Fibroblast of skin of right biceps (primary cell): ENCODE measurements at places on chromosomes 1 and 21.

GRCh38 chr1:230212405-230212936 lies 145.4 kb downstream of the GALNT2 start:
- DNase-seq: no peak

DNA sequence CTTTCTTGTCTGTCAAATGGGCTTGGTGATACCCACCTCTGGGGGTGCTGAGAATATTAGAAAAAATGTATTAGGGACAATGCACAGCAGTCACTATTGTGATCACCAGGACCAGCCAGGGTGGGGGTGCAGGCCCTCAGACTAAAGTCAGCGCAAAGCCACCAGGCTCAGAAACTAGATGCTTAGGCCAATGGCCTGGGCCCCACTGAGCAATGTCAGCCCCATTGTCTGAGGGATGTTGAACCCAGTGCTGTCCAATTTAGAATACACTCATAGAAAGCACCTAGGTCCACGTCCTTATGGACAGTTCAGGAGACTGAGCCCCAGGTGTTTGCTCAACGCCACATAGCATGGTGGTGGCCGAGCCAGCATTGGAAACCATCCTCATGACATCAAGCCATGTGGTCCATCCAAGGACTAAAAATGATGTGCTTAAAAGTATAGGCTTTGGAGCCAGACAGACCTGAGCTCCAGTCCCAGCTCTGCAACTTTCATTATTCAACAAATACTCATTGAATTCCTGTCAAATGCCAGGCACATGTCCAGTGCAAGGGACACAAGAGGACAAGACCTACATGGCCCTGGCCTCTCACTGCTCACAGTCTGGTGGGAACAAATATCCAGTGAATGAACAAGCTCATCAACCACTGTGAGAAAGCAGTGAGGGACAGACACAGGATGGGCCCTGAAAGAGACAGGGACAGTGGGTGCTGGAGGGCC lies 273.8 kb downstream of the MATN1 start:
- DNase-seq: no peak

DNA sequence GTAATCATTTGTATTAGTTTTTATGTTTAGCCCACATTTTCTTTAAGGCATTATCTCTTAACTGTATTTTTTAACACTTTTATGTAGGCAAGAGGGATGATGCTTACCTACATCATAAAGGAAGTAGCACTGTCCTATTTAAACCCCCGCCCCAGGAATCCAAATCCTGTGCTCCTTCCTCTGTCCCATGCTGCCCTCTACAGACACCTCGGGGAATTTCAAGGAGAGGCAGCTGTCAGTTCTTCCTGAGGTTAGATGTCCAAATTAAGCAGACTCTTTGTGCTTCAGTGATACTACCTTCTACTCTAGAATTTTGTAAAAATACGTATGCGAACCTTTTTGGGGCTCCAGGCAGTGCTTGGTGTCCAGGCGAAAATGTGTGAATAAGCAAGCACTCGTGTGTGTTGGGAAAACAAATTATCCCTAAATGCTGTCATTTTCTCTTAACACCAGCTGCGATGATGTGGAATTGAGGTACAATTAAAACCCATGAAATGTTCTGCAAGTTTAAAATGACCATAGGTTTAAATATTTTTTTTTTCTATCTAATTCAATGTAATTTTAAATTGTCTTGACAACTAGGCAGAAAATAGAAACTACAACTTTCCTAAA lies 19.2 kb downstream of the CRCT1 start:
- no peak for DNase-seq

DNA sequence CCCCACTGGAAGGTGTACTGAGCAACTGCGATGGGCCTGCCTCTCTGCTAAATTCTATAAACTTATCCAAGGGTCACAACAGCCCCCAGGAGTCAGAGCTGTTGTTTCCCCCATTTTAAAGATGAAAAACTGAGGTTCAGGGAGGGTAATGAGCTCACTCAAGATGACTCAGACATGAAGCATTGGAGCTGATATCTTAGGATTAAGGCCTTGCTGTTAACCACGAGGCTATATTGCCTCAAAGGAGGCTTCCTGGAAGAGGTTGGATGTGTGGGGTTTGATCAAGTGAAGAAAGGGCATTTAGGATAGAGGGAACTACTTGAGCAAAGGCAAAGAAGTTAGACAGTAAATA lies 6.7 kb downstream of the LDLRAP1 start:
- DNase-seq: peak; percentile 58

DNA sequence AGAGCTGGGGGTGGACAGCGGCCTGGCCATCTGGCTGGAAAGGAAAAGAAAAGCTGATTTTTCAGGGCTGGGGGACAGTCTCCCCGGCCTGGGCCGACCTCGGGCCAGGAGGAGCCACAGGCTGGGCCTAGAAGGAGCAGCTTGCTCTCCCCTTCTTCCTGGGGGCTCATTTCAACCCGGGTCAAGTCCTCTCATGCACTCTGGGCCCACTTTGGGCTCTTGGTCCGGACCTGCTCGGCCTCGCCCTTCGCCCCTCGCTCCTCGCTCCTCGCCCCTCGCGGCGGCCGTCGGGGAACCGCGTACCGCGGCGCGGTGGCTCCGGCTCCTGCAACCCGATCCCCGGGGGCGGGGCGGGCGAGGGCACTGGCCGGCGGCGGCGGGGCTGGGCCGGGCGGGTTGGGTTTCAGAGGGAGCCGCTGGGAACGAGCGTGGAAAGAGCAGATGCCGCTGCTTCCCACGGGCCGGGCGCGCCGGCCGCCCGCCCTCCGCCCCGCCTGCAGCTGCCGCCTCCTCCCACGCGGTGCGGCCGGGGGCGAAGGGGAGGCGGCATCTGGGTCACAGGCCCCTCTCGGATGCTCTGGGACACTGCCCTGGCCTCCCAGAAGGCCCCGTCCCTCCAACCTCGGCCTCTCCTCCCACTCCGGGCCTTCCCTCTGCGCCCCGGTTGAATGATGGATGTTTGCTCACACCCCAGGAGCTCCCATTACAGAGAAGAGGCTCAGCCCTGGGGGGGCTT lies 6.6 kb downstream of the HEYL start:
- peak; percentile 28 for DNase-seq

DNA sequence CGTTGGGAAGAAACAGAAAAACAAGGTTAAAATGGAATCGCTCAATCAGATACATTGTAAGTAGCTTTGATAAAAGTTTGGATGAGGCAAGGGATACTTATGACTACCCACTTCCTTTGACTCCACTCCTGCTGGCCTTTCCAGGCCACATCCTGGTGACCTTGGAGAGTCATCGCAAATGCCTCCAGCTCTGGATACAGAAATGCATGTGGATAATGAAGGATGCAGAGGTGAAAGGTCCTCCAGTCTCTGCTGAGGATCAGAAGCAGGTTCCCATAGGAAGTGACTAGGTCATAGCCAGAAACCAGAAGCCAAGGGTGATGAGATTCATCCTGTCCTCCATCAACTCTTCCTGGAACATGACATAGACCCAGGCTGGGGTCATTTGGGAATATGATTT lies 6.2 kb upstream of the CAMK1G start:
- DNase-seq: no peak

DNA sequence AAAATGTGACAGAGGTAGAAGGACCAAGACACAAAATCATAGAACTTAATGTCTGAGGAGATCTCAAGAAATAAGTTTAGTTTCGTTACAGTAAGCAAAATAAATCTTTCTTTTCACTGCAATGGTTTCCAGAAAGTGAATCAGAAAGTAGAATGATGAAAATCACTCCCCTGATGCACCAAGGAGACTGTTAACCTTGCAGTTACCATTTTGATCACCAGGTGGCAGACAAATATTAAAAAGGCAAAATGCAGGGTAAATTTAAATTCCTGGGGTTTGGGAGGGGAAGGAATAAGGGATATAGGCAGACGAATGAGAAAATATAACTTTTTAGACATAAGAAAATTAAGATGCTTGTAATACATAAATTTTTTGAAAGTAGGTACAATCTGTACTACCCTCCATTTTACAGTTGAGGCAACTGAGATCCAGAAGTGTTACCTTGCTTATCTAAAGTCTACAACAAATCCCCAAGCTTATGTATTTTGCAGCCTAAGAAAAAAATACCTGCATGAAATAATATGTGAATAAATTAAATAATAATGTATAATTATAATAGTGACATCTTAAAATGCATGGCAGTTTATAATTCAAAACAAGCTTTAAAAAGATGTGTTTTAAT lies 253.2 kb downstream of the CRB1 start:
- DNase-seq: peak; percentile 55

- DNase-seq: peak; percentile 85
Observed at GRCh38 chr1:8818325-8818775, 910 bp upstream of the RERE start.

DNA sequence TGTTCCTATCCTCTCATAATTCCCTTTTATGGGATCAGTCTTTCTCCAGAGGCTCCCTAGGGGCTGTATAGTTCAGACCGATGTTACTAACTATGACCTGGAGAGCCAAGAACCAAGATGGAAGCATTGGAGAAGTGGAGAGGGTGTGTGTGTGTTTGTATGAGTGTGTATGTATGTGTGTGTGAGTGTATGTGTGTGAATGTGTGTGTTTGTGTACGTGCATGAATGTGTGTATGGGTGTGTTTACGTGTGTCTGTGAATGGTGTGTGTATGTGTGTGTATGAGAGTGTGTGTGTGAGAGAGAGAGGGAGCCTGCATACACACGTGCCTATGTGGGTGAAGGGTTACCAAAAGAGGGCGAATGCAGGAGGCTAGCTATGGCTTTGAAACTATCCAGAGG lies 4.9 kb downstream of the MYBPHL start:
- DNase-seq: no peak

- no peak for DNase-seq
Observed at GRCh38 chr1:25131794-25132193, 100.5 kb downstream of the SYF2 start.

- no peak for DNase-seq
Observed at GRCh38 chr1:13674377-13674776, 25.6 kb upstream of the PRDM2 start.

DNA sequence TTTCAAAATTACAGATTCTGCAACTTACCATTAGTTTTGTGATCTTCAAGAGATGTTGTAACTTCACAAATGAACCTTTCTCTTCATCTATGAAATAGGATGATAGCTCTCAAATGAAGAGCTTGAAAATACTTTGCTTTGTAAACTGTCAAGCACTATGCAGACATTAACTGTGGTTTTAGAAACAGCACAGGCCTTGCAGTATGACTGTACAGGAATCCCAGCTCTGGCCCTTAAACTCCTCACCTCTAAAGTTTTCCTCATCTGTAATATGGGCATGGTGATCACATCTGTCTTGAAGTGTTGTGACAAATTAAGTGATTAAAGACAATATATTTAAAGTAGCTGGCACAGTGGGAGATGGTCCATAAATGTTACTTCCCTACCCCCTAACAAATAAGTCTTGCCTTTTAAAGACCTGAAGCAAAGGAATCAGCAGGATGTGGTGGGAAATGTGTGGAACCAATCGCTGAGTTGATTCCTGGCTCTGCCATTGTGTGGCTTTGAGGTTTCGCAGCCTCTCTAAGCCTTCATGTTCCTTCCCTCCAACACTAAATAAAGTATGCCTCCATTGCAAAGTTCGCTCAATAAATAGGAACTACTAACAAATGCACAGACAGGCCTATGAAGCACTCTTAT lies 5.5 kb upstream of the PTP4A2 start:
- no peak for DNase-seq

DNA sequence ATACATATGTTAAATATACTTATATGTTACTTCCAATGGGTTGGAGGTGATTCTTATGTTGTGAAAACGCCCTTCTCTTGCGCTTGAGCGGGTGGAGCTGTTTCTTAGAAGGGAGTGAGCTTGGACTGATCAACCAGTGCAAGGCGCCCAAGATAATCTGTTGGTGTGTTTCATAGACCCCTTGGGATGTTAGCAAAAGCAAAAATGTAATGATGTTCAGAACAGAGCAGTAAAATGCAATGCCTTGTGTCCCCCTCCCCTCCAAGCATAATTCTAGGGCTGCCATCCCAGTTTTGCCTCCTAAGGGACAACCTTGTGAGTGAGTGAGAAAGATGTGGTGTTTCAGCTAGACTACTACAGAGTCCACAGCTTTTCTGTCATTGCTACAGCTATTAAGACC lies 6.2 kb upstream of the CD34 start:
- no peak for DNase-seq

DNA sequence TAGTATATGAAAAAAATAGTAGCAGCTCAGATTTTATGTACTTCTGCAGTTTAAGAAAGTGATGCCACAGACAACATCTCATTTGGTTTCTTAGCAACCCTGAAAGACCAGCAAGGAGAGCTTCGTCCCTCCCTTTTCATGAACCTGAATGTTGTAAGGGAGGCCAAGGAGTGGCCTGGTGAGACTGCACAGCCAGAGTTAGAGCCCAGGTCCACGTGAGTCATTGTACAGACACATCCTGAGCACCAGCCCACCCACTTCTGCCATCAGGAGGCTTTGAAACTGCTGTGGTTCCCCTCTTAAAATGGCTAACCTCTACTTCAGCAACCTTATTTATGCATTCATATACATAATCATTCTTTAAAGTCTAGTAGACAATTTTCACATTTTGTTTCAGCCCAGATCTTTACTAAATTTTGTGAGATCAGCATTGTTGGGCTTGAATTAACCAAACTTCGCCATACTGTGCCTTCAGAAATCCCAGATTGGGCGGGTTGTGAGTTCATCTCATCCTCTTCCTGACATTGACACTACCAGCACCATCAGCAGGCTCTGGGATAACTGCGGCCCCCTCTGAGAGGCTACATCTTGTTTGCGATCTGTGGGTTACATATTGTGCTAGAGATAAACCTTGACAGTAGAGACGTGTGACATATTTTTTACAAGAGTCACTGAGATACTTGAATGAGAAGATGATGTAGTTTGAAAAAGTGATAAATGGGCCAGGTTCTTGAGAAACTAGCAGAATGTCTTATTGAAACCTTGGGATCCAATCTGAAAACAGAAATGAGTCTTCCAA lies 106.7 kb downstream of the CAMTA1 start:
- DNase-seq: no peak

DNA sequence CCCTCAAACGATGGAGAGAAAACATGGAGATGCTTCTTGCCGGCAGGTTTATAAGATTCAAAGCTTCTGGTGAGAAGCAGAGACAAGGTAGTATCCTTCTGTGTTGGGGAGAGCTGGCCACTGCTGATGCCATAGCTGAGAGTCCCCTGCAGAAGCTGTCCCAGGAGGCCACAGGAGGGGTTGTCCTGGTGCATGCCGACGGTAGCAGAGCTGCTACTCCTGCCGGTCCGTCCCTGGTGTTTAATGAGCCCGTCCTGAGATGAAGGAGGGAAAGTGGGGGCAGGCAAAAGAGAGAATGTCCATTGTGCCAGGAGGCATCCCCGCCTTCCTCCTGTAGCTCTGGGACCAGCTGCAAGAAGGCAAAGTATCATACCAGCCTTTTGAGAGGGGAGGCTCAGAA lies 10.4 kb upstream of the C2CD2 start:
- DNase-seq: no peak

- DNase-seq: no peak
Observed at GRCh38 chr1:47679826-47680225, 242.0 kb downstream of the FOXD2 start.

DNA sequence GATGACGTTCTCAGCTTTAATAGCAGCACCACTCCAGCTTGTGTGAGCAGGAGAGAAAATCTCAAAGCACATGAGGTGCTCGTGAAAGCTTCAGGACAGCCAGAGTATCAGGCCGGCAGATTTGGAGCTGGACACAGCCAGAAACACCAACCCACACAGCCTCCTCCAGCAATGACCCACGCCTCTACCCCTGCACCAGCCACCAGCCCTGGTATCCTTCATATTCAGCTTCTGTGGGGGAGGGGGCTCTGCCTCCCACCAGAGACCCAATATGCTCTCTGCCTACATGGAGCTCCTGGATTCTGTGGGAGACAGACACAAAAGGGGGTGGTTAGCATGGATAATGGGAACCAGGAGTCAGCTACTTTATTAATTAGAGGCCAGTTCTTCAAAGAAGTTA lies 133.6 kb upstream of the FMN2 start:
- DNase-seq: no peak
